OCI-M1 (cell line): ENCODE measurements at places on chromosomes 2 and 18.

DNA sequence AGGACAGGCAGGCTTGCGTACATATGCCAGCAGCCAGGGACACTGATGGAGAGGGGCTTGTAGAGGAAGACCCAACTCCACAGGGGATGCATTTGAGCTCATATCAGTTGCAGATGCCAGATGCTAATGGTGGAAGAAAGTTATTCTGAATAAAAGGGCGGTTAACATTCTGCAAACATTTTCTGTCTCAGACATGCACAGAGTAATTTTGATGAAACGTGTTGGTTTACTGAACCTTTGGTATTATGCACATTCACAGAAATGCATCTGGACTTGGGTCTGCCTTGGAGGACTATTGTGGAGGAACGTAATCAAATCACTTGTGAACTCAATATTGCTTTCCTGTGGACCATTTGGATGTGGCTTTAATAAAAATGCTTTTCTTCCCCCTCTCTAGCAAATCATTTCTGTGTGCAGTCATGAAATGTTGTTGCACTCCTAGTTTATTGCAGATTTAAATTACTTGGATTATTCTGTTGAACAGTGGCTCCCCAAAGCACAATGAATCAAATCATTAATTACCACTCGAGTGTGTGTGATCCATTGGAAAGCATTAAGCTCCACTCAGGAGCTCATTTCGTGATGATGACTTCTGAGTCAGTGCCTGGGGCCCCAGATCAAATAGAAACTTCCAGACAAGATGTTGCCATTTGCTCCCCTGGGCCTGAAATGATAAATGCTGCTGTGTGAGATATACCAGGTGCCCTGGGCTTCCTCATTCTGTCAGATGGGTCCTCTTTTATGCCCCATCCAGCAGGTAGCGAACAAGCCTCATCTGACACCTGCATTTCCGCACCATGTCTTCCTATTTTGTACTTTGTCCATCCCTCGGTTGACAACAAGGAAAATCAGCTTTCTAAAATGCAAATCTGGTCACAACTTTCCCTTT is 697.0 kb upstream of the HS6ST1 start:
- no peak for DNase-seq

DNA sequence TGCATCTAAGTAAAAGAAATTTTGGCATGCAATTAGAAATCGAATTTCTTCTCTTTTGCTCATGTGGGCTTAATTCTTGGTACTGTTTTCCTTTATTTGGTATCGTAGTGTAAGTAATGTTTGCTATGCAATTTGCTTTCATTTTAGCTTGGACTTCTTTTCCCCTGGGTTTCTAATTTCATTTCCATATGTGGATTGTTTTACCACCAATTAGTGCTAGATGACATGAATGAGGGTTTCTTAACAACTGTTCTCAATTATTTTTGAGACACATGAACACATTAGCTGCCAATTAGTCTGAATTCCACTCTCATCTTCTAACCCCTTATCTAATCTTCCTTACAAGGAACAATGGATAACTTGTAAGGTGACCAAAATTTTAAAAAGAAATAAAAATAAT is 1047.2 kb upstream of the PIK3C3 start:
- peak; percentile 32 for DNase-seq

DNA sequence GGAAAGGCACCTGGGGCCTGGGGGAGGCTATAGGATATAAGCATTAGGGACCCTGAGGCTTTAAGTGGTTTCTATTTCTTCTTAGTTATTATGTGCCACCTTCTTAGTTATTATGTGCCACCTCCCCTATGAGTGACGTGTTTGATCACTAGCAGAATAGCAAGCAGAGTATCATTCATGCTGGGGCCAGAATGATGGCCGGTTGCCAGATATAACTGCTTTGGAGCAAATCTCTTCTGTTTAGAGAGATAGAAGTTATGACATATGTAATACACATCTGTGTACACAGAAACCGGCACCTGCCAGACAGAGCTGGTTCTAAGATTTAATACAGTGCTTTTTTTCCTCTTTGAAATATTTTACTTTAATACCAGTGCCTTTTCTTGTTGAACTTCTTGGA is 29.4 kb downstream of the LIPG start:
- DNase-seq = peak; percentile 16

GRCh38 chr18:12921178-12921577 is 26.6 kb upstream of the SEH1L start:
- no peak for DNase-seq

- no peak for DNase-seq
These were observed 4.4 kb downstream of the TNFAIP6 start for GRCh38 chr2:151361674-151362370.

DNA sequence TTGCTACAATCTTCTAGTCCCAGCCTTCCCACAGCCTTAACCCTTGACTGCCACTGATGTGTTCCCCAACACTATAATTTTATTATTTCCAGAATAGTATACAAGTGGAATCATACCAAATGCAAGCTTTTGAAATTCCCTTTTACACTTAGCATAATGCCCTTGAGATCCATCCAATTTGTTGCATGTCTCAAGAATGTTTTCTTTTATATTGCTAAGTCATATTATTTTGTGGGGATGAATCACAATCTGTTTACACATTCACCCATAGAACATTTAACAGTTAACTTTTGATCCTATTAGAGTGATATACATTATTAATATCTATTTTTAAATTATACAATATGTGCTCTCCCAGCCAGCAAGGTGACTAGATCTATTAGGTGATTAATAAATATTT is 74.3 kb upstream of the KYNU start:
- DNase-seq = no peak

DNA sequence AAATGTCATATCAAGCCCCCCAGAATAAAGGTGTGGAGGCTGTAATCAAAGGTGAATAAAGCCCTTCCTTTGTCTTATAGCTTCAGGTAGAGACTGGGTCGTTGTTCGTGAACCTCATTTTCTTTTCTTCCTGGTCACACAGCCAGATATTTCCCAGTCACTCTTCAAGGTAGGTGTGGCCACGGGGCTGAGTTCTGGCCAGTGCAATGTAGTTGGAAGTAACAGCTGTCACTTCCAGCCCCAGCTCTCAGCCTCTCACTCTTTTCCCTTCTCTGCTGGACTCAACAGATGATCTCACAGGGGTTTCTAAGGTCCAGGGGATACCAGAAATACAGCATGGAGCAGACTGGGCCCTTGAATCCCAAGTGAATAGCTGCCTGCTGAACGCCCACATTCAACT is 15.8 kb upstream of the TRPM8 start:
- DNase-seq = no peak

DNA sequence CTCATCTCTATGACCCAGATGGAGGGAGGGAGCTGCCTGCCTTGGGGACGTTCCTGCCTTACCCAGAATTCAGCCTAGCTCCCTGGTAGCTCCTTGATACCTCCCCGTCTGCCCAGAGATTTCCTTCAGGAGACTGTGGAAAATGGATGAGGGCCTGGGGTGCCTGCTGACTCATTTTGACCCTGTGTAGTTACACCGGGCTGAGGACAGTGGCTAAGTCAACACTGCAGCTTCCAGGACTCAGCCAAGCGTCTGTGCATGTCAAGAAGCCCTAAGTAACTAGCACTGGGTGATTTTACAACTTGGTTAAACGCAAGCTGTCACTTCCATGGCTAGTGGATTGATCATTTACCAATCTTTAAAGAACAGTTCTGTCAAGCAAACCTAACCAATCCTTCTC is 23.3 kb upstream of the EPAS1 start:
- no peak for DNase-seq

- peak; percentile 59 for DNase-seq
These were observed 1.6 kb upstream of the ERMN start for GRCh38 chr2:157327200-157327599.

GRCh38 chr2:171726847-171727450 is 39.7 kb downstream of the DYNC1I2 start:
- DNase-seq = no peak

- DNase-seq = no peak
These were observed 533.6 kb downstream of the RNF144A start for GRCh38 chr2:7450833-7451190.

DNA sequence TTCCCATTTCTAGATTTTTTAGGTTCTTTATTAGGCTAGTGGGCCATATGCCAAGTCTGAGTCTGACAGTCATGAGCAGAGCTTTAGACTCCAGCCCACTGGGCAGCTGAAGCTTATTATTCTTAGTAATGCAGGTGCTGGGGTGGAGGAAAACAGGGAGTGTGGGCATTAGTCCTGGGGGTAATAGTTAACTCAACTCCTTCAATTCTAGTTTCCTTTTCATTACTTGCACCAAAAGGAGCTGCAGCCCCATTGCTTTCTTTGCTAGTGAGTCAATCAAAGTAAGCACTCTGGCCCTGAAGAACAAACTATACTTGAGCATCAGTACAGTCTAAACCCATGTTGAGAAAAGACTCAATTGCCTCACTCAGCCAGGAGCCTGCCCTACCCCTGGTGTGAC is 35.5 kb downstream of the ICOS start:
- no peak for DNase-seq

DNA sequence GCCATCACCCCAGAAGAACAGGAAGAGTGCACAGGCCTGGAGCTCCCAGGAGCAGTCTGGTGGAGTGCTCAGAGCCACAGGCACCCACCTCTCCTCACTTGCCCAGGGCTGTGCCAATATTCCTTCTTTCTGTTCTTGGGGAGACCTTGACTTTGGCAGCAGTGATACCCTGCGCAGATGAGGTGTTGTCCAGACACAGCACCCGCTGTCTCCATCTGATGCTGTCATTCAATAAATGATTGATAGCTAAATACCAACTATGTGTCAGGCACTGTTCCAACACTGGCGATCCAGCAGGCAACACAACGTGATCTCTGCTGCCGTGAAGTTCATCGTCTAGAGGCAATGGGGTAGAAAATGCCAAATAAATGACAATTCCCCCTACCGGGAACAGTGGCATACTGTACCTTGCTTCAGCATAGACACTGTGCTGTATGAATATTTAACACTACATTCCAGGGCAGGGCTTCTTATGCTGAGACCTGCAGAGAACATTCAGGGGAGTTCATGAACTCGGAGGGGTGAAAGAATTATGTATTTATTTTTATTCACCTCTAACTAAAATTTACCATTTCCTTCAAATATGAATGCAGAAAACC is 320.5 kb upstream of the NCKAP5 start:
- no peak for DNase-seq

DNA sequence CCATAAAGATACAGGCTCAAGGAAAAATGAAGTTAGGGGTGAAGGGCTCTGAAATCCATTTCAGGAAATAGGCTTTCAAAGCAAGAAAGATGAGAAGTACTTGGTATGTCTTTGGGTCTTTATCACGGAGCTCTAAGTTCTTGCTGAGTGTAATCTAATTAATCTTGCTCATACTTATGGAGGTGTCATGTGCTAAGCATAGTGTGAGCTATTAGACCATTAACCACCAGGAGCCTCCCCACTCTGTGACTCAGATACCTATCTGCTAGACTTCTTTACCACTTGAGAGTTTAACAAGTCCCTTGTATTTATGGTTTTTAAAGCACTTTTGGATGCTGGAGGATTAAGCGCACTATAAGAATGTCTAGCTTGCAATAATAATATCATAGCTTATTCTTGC is 678.7 kb downstream of the EPHA4 start:
- no peak for DNase-seq

DNA sequence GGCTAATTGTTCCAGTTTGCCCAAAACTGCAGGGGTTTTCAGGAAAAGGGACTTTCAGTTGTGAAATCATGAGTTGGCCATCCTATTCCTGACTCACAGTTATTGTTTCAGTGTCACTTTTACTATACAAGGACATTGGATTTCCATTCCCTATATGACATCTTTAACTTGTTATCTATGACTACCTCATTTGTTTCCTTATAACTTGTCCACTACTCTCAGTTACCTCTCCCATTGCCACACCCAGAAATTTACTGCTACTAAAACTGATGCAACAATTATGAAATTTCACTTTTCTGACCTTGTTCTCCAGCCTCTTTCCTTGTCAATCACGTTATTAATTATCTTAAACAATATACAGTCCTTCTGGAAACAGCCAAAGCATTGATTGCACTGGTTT is 116.5 kb upstream of the ZNF804A start:
- peak; percentile 75 for DNase-seq

- no peak for DNase-seq
These were observed 435 bp upstream of the ARHGAP25 start for GRCh38 chr2:68734176-68734575.

DNA sequence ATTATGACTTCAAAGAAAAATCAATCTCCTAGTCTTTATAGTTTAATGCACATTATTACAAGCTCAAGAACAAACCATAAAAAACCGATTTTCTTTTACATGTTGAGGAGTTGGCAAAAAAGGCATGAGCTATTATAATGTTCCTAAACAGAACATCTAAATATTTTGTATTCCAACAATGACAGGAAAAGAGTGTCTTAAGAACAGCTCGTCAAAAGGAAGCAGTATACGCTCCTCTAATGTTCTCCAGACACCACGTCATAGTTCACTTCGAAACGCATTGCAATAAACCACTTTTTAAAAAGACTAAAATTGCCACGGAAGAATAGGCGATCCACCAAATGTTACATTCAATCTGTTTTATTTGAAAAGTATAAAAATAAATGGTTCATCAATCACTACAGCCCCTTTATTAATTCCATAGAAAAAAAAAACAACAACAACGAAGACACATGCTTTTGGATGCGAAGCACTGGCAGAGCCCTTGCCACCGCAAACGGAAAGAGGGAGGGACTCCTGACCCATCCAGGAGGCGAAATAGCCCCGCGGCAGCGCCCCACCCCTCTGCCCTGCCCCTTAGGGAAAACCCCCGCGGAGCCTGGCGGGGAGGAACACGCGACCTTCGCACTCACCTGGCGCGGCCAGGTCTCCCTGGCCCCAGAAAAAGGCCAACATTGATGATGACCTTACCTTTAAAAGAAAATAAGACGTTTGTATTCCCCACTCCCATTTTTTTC is 45.8 kb downstream of the MBP start:
- DNase-seq = no peak

DNA sequence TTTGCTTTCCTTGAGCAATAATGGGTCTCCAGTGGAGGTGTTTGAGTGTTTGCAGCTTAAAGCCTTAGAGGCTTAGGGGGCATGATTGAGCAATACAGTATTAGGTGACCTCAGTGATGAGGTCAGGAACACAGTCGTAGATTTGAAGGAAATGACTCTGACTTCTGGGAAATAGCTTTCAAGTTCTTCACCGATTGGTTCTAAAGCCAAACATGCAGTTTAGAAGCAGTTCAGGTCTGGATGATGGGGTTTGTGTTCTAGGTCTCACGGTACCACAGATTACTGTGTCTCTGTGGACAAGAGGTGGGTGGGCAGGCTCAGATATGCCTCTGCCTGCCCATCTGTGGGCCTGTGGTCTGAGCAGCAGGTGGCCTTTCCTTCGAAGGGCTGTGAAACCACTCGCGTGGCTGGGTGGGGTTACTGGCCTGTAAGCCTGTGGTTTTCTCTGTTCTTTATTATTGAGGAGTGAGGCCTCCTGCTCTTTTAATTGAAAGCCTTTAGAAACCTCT is 7.8 kb downstream of the MTHFD2 start:
- peak; percentile 75 for DNase-seq

GRCh38 chr2:174004905-174005605 is 39.9 kb upstream of the SP3 start:
- no peak for DNase-seq

GRCh38 chr2:9166579-9167377 is 39.8 kb upstream of the ASAP2 start:
- DNase-seq = no peak
